ENCODE measurements at places on chromosomes 4 and X. TPM values are rescaled to one million over a fixed set of nuclear protein-coding genes. Genes with fewer than 3 reads are reported as not detected.

SMIM31 gene
- total RNA-seq, result not detected

TCP11X1 gene
- total RNA-seq, result not detected

HEPH gene
- total RNA-seq, result under 0.01 TPM

CLCN4 gene
- total RNA-seq, result 0.81 TPM

NXF2B gene
- not detected for total RNA-seq

SNCA gene
- total RNA-seq, result 18.6 TPM

MAML3 gene
- 27.2 TPM for total RNA-seq

MAGED1 gene
- 81.1 TPM for total RNA-seq

BEX5 gene
- total RNA-seq, result 1.3 TPM

EVC2 gene
- total RNA-seq, result 3.8 TPM

SLC10A4 gene
- 2.7 TPM for total RNA-seq

GPRASP2 gene
- 3.8 TPM for total RNA-seq

RNF175 gene
- total RNA-seq, result not detected

PDHA2 gene
- not detected for total RNA-seq

FGFBP1 gene
- not detected for total RNA-seq

RAB40A gene
- total RNA-seq, result 0.27 TPM

All from hematopoietic multipotent progenitor cell (in vitro differentiated cells).